ENCODE measurements at places on chromosomes 2 and 18.

DNA sequence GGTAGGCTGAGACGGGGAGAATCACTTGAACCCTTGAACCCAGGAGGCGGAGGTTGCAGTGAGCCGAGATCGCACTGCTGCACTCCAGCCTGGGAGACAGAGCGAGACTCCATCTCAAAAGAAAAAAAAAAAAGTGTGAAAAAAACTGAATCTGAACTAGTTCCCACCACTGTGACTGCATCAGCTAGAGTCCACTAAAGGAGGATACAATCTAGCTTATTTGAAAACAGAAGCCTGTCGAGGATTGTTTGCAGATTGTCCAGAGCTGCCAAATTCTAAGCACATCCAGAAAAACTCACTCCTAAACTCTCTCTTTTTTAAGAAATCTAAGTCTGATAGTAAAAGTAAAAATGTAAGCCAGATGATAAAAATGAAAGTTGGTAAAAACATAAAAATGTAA is 10.6 kb downstream of the GFPT1 start:
- DNase-seq = no peak

- DNase-seq = no peak
Observed at GRCh38 chr2:226564667-226565066, 235.0 kb downstream of the IRS1 start.

DNA sequence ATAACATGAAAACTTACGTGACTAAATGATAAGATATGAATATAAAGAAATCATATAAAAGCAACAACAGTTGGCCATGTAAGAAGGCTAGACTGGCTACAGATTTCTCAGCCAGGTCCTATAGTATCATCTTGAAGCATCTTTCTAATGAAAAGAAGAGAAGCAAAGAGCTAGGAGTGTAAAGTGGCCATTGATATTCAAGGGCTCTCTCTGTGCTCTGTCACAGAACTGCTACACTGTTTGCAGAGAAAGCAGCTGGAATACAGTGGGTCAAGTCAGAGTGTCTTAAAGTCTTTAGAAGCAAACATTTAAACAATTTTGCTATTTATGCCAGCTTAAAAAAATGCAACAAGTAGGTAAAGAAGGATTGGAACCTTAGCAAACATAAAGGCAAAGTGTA is 118.8 kb downstream of the SCN9A start:
- DNase-seq = no peak

DNA sequence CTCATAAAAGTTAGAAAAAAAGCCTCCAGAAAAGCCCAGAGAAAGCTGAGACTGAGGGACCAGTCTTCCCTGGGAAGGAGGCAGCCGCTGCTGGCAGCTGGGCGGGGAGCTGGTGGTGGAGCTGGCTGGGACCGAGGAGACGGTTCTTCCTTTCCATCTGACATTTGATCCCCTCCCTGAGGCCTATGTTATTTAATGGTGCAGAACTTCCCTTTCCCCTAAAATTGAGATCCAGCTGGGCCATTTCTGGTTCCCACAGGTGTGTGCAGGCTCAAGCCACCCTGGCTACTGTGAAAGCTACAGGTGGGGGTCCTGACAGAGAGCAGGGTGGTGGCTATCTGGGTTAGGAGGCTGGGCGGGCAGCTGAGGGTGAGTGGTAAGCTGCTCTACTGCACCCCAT is 81.5 kb upstream of the FZD7 start:
- DNase-seq = no peak

GRCh38 chr18:80178935-80179818 is 68.1 kb downstream of the PARD6G start:
- no peak for DNase-seq

GRCh38 chr2:165697748-165698443 is 96.2 kb downstream of the GALNT3 start:
- no peak for DNase-seq

- DNase-seq = no peak
Observed at GRCh38 chr2:63790491-63790890, 51.2 kb upstream of the UGP2 start.

GRCh38 chr2:20451761-20452499 is 5.1 kb downstream of the RHOB start:
- no peak for DNase-seq

GRCh38 chr18:45997700-45998151 is 30.6 kb upstream of the EPG5 start:
- no peak for DNase-seq

- no peak for DNase-seq
Observed at GRCh38 chr2:157849591-157849990, 26.5 kb downstream of the ACVR1 start.

GRCh38 chr2:162113776-162114168 is 38.3 kb downstream of the GCG start:
- no peak for DNase-seq

DNA sequence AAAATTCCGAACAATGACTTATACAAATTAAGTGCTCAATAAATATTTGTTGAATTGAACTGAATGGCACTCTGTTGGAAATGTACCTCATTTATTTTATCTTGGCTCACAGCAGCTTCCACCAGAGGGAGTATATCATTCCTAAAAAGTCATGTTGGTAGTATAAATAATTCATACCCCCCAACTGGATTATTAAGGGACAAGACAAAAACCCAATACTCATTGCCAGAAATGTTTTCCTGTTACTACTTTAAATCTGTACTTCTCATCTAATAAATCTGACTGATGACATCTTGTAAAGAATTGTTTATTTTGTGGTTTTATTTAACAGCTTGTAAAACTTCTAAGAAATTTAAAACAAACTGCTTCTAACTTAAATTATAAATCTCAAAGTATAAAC is 163.9 kb downstream of the CDH2 start:
- DNase-seq = no peak

- DNase-seq = no peak
Observed at GRCh38 chr18:49566217-49566770, 4.4 kb downstream of the LIPG start.

DNA sequence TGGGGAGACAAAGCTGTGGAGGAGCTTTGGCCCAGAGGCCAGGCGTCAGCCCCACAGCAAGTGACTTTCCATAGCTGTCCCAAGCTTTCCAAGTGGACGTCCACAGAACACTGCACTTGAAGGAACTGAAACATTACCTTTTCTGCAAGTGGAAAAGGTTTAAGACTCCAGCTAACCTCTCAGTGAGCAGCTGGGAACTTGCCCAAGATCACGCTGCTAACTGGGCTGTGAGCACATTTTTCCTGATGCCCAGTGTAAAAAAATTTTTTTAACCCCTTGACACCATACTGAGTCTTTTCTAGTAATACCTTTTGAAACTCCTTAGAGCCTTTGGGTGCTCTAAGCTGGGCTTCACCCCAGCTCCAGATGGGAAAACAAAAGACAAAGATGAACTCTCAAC is 256.7 kb downstream of the HAUS1 start:
- DNase-seq = no peak

DNA sequence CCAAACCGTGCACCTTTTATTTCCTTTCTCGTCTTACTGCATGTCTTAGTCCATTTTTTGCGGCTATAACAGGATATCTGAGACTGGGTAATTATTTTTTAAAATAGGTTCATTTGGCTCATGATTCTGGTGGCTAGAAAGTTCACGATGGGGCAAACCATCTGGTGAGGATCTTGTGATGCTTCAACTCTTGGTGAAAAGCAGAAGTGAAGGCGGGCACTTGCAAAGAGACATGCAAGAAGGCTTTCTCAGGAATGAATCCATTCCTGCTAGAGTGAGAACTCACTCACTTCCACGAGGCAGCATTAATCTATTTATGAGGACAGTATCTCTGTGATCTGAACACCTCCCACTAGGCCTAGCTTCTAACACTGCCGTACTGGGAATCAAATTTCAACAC is 327.1 kb upstream of the RBMS1 start:
- no peak for DNase-seq

- DNase-seq = no peak
Observed at GRCh38 chr2:157692768-157693167, 64.1 kb upstream of the ACVR1C start.

GRCh38 chr2:217313386-217313785 is 453.5 kb upstream of the TNP1 start:
- DNase-seq = no peak

DNA sequence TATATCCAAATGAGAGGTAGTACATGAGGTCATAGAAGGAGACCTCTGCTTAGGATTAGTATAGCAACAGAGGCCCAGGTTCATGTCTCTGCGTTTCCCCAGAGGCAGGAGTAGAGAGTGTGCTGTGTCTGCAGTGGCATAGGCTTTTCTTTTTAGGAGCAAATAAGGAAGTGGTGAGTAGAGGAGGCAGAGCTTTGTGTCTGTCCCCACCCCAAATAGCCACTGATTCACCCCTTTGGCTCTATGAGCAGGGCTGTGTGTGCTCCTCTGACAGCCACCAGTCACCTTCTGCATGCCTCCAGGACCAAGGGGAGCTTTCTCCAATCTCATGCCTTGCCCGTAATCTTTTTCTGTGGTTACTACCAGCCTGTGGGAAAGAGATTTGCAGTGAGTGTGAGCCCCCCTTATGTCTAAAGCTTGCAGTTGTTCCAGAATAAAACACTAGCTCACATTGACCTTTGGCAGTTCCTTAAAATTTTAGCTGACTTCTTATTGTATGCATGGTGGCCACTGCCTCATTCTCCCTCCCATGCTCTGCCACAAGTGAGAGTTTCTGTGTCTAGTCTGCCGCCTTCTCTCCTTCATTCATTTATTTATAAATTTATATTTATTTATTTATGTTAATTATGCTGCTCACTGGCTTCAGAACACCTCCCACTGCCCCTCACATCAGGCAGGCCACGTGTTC is 23.5 kb upstream of the ELAC1 start:
- DNase-seq = no peak

GRCh38 chr18:76932026-76932819 is 109.9 kb downstream of the ZNF236 start:
- DNase-seq = no peak

DNA sequence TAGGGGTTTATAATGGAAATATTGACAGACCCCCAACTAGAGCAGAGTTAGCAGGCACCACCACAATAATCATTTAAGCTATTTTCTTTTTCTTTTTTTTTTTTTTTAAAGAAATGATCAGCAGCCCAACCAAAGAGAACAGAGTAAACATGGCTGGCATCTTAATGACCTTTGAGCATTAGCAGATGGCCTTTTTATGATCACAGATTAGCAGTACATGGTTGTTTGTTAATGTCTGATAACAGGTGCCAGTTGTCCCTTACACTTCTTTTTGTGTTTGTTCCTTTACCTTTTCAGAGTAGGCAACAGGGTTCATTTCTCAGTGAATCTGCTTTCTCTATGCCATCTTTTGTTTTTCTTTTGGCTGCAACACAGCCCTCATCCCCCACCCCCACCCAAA is 747.0 kb downstream of the BCL11A start:
- no peak for DNase-seq

GRCh38 chr2:71609441-71609840 is 156.1 kb downstream of the DYSF start:
- no peak for DNase-seq

DNA sequence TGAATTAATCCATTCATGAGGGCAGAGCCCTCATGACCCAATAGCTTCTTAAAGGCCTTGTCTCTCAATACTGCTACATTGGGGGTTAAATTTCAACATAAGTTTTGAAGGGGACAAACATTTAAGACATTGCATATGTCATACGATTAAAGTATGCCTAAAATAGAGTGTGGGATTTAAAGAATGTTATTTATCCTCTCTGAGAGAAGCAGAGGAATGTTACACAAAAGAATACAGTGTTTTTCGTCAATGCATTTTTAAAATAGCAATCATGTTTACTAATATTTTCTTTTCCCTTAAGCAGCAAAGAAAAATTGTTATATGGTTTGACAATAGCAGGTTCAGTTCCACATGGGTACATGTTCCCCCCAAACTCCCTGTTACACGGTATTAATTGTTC is 363.1 kb downstream of the NUP35 start:
- DNase-seq = no peak

- DNase-seq = no peak
Observed at GRCh38 chr2:48849770-48850169, 94.2 kb upstream of the LHCGR start.

DNA sequence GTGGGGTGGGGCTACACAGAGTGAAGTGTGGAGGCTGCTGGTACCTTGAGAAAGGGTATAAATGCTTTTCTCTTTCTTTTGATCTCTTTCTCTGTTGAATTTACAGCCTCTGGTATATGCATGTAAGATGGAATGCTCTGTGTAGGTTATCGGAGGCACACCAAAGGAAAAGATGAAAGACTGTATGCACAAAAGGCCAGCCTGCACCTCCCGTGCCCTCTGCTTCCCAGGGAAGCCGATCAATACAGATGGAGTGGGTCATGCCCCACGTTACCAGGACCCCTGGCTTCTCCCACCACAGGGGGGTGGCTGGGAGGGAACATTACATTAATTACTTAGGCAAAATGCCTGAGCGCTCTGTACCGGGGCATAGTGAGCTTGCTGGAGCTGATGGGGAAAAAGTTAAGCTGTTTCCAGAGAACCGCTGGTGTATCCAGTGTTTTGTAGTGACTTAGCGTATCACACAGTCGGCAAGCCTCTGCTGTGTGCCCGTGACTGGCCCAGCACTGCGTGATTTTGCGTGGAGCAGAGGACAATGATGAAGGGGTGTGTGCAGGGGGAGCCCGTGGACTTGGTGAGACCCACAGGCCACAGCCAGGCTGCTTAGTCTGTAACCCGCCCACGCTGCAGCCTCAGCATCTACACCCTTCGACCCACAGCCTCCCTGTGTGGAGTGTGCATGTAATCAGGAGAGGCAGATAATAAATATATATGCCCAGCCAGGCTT is 8.0 kb downstream of the ALLC start:
- no peak for DNase-seq

GRCh38 chr2:29255004-29255403 is 139.8 kb downstream of the CLIP4 start:
- no peak for DNase-seq

- DNase-seq = no peak
Observed at GRCh38 chr2:15543053-15543452, 18.1 kb downstream of the NBAS start.

DNA sequence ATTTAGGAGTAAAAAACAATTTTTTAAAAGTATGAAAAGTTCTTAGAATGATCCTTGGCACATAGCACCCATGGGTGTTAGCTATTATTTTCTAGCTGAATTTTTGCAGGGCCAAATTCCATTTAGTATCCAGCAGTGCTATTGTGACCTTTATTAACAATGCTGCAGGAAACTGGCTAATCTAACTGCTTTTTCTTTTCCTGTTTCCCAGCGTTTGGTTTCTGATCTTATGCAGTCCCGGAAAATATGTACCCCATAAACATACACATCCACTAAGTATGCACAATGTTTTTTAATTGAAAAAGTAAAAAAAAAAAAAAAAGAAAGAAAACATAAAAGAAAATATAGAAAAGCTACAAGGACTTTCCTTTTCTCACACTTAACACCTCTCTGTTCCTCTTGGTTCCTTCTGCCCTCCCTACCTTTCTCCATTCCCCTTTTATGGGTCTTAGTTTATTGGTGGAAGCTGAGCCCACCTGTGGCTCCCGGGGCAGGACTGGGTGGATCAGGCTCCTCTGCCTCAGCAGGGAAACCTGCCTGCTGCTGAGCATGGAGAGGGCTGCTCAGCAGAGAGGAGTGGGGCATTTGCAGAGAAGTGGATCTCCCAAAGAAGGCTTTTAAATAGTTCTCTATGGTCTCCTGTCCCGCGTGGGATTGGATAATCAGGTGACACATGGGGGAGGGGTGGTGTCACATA is 9.3 kb upstream of the SLC16A14 start:
- no peak for DNase-seq

- DNase-seq = no peak
Observed at GRCh38 chr18:79938196-79938595, 13.3 kb downstream of the SLC66A2 start.
